ENCODE measurements at places on chromosomes 1 and 21. TPM values are rescaled to one million over a fixed set of nuclear protein-coding genes. Genes with fewer than 3 reads are reported as not detected.
A peak's percentile ranks its signal among the peaks of the same experiment; 100 is the strongest.

GRCh38 chr1:18637511-18637960, 6.9 kb downstream of the PAX7 start:
- peak; percentile 78 for DNase-seq

DNA sequence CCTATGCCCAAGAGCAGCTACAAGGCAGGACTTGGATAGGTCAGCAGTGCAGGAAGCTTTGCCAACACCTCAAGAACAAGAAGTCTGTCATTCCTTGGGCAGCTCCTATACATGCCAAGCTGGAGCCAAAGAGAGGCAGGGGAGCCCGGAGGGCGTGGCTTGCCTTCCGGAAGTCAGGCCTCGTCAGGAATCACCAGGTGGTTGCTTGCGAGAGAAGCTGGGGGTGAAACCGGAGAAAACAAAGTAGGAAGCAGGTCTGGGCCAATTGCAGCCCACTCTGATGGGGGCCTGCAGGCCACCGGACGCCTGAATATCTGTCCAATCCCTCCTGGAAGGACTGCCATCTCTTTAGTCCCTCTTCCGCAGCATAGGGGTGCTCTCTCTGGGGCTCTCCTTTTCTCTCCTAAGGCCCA, 794 bp upstream of the FAM76A start:
- peak; percentile 25 for DNase-seq

DNA sequence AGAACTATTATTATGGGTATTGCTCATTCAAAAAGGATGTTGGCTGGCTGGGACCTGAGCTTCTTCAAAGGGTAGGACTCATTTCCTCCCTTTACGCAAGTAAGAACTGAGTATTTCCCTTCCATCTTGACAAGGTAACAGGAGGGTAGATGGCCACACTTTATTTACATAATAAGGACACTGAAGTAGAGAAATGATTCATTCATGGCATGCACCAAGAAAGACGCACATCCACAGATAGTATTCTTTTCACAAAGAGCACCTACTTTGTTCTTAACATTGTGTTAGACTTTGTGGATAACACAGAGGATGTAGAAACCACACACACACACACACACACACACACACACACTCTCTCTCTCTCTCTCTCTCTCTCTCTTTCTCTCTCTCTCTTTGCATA, 82.9 kb downstream of the FAM78B start:
- DNase-seq: no peak

- no peak for DNase-seq
Measured at GRCh38 chr1:156075775-156076204, 6.5 kb downstream of the MEX3A start.

DNA sequence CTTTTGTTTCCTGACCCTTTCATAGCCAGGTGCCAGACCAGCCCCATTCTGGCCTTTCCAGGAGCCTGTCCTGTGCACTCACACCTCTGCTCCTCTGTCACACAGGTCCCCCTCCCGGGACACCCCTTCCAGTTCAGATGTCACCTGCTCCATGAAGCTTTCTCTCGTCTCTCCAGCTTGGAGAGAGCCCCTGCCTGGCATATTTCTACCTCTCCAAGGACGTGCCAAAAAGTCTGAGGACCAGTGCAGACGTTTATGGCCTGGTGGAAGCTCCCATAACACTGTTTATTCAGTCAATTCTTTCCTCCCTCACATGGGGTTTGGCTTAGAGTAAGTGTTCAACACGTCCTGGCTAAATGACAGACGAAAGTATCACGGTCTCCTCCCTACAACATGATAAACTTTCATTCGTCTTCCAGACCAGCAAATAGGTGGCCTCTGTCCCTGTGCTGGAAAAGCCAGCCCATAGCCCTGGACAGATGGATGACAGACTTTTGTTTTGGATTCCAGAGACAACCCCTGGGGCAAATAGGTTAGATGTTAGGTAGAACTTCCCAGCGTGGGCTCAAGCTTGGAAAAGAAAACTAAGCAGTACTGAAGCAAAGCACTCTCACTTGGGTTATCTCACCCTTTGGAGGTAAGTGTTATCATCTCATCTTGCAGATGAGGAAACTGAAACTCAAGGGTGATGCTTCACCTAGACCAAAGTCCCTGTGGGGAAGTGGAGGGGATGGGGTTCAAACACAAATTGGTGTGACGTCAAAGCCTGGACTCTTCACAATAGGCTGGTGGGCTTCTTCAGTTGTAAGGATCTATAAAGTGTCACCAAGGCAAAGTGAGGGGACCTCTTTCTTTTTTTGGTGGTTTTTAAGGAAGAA, 52.9 kb upstream of the ECE1 start:
- DNase-seq: no peak

- DNase-seq: no peak
Measured at GRCh38 chr1:33454646-33455282, 17.7 kb upstream of the ZSCAN20 start.

DNA sequence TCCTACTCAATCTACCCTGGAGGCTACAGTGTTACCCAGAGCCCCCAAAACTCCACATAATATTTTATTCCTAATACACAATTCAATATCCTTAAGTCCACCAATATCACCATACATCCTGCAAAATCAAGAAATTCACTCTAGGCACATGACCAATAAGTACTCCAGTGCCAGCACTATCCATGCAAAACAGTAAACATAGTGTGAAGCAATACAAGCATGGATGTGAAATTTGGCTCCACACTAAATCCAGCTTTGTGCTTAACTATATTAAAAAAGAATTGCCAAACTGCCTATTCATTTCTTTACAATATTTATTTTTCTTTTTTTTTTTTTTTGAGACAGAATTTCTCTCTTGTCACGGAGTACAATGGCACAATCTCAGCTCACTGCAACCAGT, 3.0 kb upstream of the MEAF6 start:
- no peak for DNase-seq

- no peak for DNase-seq
Measured at GRCh38 chr1:62076286-62076685, 118.4 kb upstream of the L1TD1 start.

- no peak for DNase-seq
Measured at GRCh38 chr1:114272593-114272992, 118.9 kb upstream of the SYT6 start.

DNA sequence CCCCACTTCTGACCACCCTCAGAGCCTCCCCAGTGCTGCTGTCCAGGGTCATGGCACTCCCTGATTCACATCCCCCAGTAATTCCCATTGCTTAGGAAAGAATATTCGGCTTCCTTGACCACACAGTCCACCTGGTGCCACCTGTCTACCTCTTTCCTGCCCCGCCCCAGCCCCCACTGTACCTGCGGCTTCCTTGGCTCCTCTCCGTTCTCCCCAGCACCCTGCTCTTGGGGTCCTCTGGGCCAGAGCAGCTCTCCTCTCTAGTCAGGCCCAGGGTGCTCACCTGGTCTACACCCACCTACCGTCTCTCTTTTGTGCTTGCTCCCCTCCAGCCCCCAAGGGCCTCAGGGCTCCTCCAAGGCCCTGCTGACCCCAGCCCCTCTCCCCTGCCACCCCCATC, 142.6 kb downstream of the PEX14 start:
- DNase-seq: no peak

- no peak for DNase-seq
Measured at GRCh38 chr21:17834639-17835354, 15.6 kb upstream of the C21orf91 start.

- no peak for DNase-seq
Measured at GRCh38 chr1:6969106-6969505, 183.9 kb downstream of the CAMTA1 start.

DNA sequence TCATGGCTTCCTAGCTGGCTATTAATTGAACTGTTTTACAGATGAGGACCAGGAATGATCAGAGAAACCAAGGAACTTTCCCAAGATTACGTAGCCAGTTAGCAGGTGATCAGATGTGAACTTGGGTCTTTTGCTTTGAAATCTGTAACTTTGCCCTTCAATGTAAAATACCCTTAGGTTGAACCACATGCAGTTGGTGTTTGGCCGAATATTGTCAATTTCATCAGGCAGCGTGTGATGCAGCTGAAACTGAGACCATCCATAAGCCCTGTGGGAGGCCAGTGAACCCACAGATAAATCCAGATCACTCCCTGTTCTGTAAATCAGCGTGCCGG, 150.8 kb downstream of the ETS2 start:
- no peak for DNase-seq

GRCh38 chr1:197677752-197678295, 97.5 kb downstream of the DENND1B start:
- DNase-seq: no peak

- DNase-seq: no peak
Measured at GRCh38 chr1:227774821-227775661, 39.8 kb downstream of the SNAP47 start.

DNA sequence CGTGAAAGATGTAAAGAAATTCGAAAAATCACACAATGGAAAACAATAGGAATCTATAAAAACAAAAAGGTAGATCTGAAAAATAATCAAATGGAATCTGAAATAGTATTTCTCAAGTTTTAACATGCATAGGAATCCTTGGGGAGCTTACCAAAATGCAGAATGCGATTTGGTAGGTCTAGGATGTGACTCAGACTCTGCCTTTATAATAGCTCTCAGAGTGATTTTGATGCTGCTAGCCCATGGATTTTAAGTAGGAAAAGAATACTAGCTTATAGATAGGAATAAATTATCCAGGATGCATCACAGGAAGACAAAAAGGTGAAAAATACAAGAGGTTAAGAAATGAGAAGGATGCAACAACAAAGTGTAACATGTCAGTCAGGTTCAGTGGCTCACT, 14.1 kb upstream of the RABGGTB start:
- no peak for DNase-seq

GRCh38 chr1:116066868-116067565, 44.2 kb upstream of the MAB21L3 start:
- no peak for DNase-seq

EPHA2 gene
- 28.4 TPM for total RNA-seq

C8A gene
- not detected for total RNA-seq

FMN2 gene
- 2.0 TPM for total RNA-seq

AK5 gene
- total RNA-seq: 5.2 TPM

LRRC71 gene
- total RNA-seq: not detected

S100A12 gene
- total RNA-seq: not detected

IL24 gene
- not detected for total RNA-seq

Measured in H1 (cell line).